SW 1271 (cell line): ENCODE measurements at places on chromosomes 4 and X.

- DNase-seq = no peak
Observed at GRCh38 chr4:87365348-87365747, 25.6 kb downstream of the HSD17B11 start.

GRCh38 chrX:105650986-105651385, 171.4 kb upstream of the NRK start:
- DNase-seq = no peak

DNA sequence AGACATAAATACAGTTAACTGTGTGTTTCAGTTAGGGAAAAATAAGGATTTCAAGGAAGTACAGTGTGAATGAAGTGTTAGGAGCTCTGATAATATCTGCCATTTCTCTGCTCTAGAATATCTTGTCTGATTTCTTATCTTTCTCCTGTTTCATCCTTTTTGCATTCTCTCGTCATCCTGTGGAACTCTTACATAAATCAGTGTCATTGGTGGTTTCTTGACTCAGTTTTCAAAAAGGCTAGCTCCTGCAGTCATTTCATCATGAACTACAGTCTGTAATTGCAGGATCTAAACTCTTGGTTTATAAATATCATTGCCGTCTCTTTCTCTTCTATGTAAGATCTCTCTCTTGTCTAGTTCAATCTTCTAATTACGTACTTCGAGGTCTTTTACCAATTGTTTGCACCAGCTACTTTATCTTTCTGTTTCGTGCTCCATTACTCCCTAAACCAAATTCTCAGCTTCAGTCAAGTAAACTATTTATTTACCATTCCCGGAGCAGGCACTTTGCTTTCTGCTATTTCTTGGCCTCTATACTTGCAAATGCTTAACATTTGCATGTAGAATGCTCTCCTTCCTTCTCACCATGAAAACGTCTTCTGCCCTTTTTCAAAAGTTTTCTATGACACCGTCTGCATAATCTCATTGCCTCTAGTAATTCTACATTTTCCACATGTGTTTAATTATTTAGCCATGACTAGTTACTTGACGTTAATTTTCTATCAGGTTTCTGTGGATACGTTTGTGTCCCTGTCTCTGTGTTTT, 294.0 kb downstream of the TENM3 start:
- DNase-seq = no peak

GRCh38 chr4:67894659-67895058, 10.9 kb upstream of the TMPRSS11D start:
- no peak for DNase-seq

- no peak for DNase-seq
Observed at GRCh38 chrX:94288972-94289371, 615.0 kb downstream of the FAM133A start.

DNA sequence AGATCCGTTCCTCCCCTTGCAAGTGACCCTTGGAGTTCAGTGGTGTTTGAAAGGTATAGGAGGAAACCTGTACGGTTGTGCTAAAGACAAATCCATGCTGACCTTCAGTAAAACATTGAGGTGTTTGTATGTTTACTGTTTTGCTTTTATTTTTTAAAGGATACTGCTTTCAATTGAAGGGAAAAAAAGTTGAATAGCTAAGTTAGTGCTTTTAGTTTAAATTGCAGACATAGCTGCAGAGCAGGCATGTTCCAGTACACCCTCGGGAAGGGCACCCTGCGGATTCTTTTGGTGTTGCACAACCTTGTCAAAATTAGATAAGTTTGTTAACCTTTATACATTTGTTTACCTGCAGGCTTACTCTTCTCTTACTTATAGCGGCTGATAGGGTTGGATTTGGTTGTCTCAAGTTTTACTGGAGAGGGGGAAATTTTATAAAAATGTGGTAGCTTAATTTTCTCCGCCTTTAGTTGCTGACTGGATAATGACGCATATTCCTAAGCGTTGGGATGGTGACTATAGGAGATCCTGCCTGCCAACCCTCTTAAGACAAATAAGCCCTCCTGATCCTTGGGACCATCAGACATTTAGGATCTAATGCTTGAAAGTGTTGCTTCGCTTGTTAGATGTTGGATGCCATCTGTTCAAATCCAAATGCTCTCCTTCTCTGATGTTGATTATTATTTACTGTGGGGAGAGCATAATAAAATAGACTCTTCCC, 2.0 kb downstream of the RAPGEF2 start:
- no peak for DNase-seq

DNA sequence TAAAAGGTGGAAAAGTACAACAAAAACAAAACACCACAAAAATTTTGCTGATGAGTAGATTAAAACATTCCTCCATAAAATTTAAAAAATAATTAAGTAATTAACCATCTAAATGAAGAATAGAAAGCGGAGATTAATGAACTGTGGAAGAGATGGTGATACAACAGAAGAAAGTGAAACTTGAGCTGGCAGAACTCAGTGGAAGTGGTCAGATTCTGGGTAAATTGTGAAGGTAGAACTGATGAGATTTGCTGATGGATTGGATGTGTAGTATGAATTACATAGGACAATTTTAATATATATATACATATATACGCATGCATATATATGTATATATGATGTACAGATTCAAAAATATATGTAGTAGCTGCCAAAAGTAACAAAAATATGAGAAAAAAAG, 73.9 kb downstream of the AMOT start:
- no peak for DNase-seq

DNA sequence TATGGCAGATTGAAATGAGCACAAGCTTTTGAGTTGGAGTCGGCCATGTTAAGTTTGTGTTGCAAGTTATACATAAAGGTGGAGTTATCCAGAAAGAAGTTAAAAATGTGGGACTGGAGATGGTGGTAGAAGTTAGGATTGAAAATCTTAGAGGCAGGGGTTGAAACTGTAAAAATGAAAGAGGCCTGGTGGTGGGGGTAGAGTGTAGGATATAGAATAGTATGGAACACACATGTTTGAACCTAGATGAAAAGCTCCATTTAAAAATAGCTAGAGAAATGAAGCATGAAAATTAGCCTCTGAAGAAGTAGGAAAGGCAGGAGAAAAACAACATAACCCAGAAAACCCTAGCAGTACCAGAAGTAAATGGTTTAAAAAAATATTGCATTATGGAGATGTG, 131.8 kb upstream of the ENPEP start:
- DNase-seq = no peak
